ENCODE measurements at places on chromosomes 4 and X.
A peak's percentile ranks its signal among the peaks of the same experiment; 100 is the strongest.

GRCh38 chr4:1417522-1418390, 11.5 kb upstream of the NKX1-1 start:
- no peak for DNase-seq

- no peak for DNase-seq
Observed at GRCh38 chr4:88398381-88398780, 19.7 kb downstream of the HERC6 start.

- DNase-seq, result peak; percentile 35
Observed at GRCh38 chr4:103012060-103012459, 7.4 kb downstream of the SLC9B1 start.

- peak; percentile 56 for DNase-seq
Observed at GRCh38 chr4:126778348-126778747, 854.4 kb upstream of the INTU start.

- DNase-seq, result no peak
Observed at GRCh38 chr4:176601124-176601523, 191.6 kb downstream of the VEGFC start.

GRCh38 chr4:152015597-152016302, 254.9 kb upstream of the GATB start:
- no peak for DNase-seq

- no peak for DNase-seq
Observed at GRCh38 chrX:153966841-153967535, 4.6 kb downstream of the HCFC1 start.

GRCh38 chr4:24511371-24512063, 72.8 kb downstream of the DHX15 start:
- no peak for DNase-seq

DNA sequence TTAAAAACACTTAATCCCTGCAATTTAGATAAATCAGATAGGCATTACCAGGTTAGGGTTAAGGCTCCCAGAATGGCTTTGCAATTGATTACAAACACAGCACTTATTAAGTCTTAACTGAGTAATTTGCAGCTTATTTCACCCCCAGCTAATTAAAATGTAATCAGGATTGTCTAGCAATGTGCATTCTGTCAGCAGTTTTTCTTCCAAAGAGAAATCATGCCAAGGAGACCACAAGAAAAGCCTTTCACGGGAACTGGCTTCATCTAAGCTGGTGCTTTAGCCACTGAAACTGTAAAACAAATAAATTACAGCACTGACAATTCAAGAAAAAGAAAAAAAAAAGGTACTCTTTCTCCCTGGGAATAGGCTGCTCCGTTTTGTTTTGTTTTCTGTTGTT, 2.1 kb downstream of the ANOS1 start:
- DNase-seq, result no peak

DNA sequence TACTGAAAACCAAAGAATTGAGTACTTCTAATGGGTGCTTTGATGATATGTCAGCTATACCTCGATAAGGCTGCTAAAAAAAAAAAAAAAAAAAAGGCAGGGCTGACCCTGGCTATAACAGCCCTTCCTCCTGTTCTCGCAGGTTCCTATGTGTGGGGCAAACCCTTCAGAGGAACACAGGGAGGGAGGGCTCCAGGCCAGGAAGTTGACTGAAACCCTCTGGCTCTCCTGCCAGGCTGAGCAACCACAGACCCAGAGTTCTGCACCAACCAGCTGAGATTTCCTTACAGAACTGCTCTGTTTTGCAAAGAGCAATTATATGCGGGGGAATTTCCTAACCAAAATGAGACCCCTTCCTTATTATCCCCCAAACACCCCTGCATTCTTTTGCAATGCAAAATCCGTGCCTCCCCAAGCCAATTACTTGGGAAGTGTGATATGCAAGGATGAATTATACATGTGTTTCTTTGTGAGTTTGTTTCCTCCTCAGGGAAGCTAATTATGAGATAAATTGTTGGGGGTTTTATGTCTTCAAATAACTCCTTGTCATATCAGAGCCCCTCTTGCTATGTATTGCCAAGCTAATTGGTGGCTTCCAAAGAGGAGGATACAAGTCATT, 45.6 kb downstream of the PDHA1 start:
- no peak for DNase-seq

- no peak for DNase-seq
Observed at GRCh38 chrX:24561121-24561520, 86.0 kb downstream of the PCYT1B start.

GRCh38 chr4:184196730-184197385, 20.8 kb downstream of the ENPP6 start:
- DNase-seq, result no peak

All from GM04503 (cell line).